ENCODE measurements at places on chromosomes 3 and 15.
A peak's percentile ranks its signal among the peaks of the same experiment; 100 is the strongest.

- no peak for DNase-seq
Observed at GRCh38 chr3:49722896-49723295, 855 bp downstream of the GMPPB start.

DNA sequence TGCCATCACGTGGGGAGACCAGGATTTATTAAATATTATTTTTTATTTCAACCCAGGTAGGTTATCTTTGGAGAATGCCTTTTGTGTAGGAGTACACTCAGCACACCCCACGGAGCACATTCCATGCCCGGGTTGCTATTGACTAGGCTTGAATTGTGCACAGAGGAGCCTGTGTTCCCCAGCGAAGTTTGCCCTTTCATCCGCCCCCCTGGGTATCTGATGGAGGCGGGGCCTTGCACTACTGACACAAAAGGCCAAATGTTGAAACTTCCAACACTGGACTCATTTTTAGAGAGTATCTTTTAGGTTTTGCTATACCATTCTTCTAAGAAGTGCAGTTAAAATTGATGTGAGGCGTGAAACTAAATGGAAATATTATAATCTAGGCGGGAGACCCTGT is 39.3 kb upstream of the PPP4R2 start:
- no peak for DNase-seq

GRCh38 chr3:126988451-126989021 is 5.6 kb downstream of the PLXNA1 start:
- no peak for DNase-seq

GRCh38 chr3:81951106-81951505 is 189.7 kb upstream of the GBE1 start:
- no peak for DNase-seq

DNA sequence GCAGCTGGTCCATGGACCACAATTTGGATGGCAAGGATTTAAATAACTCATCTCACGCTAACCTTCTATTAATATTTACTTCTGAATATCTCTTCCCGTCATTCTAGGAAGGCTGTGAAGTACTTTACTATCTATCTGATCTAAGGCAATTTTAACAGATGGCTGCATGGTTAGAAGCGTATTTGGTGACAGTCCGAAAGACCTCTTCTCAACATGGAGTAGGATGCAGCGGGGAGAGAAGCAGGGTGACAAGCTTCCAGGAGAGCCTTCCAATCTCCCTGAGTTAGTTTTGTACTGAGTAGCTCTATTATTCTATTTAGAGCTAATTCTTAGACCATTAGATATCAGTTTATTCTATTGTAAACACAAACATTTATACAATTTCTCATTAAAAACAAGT is 309.4 kb downstream of the PLCL2 start:
- DNase-seq, result no peak

- no peak for DNase-seq
Observed at GRCh38 chr3:175447521-175447920, 588.4 kb downstream of the NAALADL2 start.

- no peak for DNase-seq
Observed at GRCh38 chr3:154191520-154191919, 70.3 kb downstream of the ARHGEF26 start.

DNA sequence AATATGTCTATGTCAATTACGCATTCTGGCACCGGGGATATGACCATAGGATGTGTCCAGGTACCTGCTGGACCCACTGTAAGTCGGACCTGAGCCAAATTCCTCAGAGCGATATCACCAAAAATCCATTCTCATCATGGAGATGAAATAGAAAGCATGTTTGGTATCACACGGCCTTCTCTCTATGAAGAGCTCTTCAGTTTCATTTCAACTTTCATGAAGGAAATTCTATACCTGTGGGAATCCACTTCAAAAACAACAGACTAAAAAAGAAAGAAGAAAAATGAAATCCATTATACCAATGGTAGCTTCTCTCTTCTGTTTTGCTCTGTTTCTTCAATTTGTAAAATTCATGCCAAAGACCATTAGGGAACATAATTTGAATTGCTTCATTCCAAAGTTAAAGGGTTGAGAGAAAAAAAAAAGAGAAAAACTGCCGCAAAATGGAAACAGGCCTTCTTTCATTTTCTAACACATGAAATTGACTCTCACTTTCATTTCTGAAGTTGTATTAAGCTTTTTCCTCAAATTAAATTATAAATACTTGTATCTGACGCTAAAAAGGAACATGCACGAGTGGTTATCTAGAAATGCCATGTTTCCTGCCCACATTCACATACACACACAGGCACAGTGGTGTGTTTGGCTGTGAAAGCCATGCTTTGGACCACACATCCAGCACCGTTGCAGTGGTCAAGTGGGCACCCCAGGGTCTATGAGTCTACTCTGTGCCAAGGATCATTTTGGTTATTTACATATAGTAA is 46.9 kb upstream of the DIPK2A start:
- DNase-seq, result no peak

- no peak for DNase-seq
Observed at GRCh38 chr3:55882006-55882405, 394.9 kb upstream of the WNT5A start.

DNA sequence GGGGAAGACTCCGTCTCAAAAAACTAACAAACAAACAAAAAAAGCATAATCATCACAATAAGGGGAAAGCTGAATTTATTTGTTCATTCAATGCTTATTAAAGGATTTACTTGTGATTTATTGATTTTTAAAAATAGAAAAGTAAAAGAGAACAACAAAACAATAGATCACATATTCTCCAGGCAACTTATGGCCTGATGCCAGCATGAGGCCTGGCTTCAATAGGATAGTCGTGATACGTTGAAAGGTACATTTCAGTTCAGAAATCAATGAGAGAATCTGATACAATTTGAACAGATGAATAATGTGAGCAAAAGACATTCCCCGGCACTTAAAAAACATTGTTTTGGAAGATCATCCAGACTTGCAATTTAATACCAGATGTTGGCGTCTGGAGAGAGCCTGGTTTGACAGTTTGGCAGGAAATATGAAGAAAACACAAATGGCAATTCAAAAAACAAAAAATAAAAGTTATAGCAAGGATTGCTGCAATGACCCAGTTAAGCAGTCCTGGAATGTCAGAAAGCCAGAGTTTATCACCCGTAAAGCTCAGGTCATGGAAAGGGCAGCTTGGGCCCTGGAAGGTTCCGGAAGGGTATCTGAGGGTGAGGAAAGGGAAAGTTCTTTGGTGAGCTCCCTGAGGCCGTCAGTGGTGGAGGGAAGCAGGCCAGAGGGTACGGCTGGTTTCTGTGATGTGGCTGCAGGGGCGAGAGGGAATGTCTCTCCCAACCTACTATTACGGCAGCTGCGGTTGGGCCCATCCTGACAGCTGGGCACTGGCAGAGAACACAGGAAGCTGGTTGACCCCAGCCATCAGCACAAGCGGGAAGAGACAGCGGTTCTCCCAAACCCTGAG is 230.2 kb upstream of the HES1 start:
- DNase-seq, result peak; percentile 40

- DNase-seq, result no peak
Observed at GRCh38 chr15:71709808-71710418, 100.4 kb upstream of the NR2E3 start.

DNA sequence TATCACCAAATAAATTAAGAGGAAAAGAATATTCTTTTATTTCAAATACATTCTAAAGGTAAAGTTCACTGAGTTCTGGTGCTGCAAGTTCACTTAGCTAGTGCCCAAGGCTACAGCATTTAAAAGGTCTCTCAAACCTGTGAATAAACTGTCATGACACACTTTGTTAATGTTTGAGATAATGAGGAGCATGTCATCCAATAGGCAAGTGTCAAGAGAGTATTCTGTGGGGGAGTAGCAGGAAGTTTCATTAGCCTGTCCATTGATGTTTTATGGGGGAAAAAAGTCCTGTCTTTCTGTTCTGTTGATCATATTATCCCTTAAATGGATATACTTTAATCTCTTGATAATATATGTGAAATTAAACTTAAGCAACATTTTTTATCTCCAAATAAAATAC is 4.0 kb downstream of the SPESP1 start:
- no peak for DNase-seq

- peak; percentile 25 for DNase-seq
Observed at GRCh38 chr15:77821188-77821958, 188.7 kb upstream of the LINGO1 start.
